ENCODE measurements at places on chromosomes 13 and 19.

- DNase-seq: no peak
- H3K27ac ChIP-seq: no peak overlapping the region
- no peak overlapping the region for H3K4me3 ChIP-seq
- no peaks in the 10 kb centered on the region for H3K27me3 ChIP-seq
- H3K36me3 ChIP-seq: peaks cover 35% of the 10 kb centered on the region
These were observed 51.1 kb downstream of the MLLT1 start for GRCh38 chr19:6228551-6229215.

DNA sequence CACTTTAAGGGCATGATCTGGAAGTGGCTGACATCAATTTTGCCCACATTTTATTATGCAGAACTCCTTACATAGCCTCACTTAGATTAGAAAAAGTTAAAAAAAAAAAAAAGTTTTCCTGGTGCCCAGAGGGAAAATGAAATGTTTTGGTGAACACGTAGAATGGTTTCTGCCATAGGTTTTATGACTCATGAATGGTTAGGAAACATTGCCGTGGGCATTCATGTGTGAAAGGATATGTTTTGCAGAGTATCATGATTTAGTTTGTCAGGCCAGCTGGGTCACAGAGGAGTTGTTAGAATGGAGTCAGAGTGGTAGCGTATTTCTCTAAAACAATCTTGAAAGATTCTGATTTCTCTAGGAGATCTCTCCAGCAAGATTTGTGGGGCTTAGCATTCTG is 133.8 kb downstream of the MRPL57 start:
- no peak overlapping the region for H3K27ac ChIP-seq
- no peaks in the 10 kb centered on the region for H3K27me3 ChIP-seq
- DNase-seq: no peak
- H3K36me3 ChIP-seq: peaks cover 15% of the 10 kb centered on the region

GRCh38 chr19:750640-751423 is at the start of gene MISP:
Gene MISP, plus strand, starts transcription at chr19:751112. Its CDS starts 5,835 bp downstream, at chr19:756947.
- no peaks in the 10 kb centered on the region for H3K4me1 ChIP-seq
- H3K27me3 ChIP-seq: peaks cover 10% of the 10 kb centered on the region
- H3K27ac ChIP-seq: no peak within 1 kb of the TSS
- H3K4me3 ChIP-seq: no peak within 1 kb of the TSS
- peaks cover 1% of the 10 kb centered on the region for H3K36me3 ChIP-seq

DNA sequence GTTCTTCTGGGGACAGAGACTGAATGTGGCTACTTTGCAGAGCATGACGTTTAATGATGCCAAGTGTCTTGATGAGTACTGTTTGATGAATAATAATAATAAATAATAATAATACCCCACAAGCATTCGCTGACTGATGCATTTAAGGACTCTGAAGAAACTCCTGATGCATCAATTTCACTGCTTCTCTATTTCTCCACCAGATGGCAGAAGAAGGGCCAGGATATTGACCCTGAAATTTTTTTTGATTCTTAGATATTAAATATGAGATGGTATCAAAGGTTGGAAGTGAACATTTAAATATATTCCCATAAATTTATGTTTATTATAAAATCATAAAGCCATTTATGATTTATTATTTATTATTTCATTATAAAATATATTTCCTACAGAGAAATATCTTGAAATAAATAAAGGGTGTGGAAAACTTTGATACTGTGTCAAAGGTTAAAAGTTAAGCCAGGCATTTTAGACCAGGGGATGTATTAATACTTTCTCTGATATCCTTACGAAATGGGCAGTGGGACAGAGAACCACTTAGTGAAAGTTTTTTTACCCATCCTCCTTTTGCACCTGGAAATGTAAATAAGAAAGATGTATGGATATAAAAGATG is 170.9 kb downstream of the LACC1 start:
- no peak for DNase-seq
- H3K4me1 ChIP-seq: peaks cover 4% of the 10 kb centered on the region
- H3K27me3 ChIP-seq: peaks cover 25% of the 10 kb centered on the region
- H3K36me3 ChIP-seq: no peaks in the 10 kb centered on the region
- H3K27ac ChIP-seq: no peak overlapping the region

GRCh38 chr13:48533961-48534600 is 1.2 kb upstream of the RCBTB2 start:
- H3K4me1 ChIP-seq: peaks cover 10% of the 10 kb centered on the region
- H3K27ac ChIP-seq: no peak overlapping the region
- no peak overlapping the region for H3K4me3 ChIP-seq
